ENCODE measurements at places on chromosomes 3 and 15.
A peak's percentile ranks its signal among the peaks of the same experiment; 100 is the strongest.

DNA sequence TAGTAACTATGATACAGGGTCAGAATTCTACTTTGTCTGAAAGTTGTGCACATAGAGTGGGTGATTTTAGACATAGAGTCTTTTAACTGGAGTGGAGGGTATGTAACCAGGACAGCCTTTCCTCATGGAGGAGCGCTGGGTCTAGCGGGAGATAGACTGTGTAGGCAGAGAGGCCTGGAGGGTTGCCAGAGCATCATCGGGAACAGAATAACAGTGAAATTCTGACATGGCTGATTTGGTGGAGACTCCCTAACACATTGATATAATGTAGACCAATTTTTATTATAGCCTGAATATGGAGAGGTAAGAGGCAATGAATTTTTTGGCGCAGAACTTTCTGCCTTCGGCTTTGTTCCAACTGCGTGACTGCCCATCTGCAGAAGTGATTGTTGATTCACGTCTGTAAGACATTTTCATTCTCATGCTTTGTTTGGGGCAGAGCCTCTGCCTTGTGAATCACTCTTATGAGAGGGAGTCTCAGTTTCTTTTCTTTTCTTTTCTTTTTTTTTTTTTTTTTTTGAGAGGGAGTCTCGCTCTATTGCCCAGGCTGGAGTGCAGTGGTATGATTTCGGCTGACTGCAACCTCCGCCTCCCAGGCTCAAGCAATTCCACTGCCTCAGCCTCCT lies 16.0 kb downstream of the LPP start:
- no peak for DNase-seq

GRCh38 chr3:32414522-32415202 lies 23.0 kb downstream of the CMTM7 start:
- DNase-seq: peak; percentile 94

GRCh38 chr3:193998123-193998448 lies 137.9 kb upstream of the HES1 start:
- DNase-seq: no peak

GRCh38 chr3:74611206-74611605 lies 3.3 kb downstream of the CNTN3 start:
- no peak for DNase-seq

DNA sequence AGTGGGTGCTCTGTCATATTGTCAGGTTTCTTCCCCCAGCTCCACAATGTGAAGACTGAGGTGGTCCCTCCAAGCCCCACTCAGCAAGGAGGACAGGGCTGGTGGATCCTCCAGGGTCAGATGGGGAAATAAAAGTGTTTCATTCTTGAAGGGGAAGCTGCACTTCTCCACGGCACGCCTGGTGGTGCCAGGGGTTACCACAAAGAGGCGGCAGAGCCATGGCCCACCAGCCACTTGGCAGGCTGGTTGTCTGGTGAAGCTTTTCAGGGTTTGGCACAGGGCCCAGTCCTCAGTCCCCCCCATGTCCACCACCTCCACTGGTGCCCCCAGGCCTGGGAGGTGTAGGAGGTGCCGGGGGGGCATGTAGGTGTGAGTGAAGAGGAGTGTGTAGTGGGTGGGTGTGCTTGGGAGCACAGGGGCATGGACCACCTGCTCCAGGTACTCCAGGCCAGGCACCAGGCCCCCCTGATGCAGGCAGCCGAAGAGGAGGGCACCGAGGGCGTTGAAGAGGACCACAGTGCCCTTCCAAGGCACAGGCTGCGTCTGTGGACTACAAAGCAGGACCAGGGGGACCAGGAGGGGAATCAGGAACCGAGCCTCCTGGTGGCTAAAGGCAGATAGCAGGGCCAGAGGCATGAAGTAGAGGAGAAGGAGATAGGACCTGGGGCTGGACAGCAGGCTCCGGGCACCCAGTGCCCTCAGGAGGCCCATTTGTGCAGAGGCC lies 5.0 kb upstream of the NCBP2 start:
- DNase-seq: no peak

- no peak for DNase-seq
Measured at GRCh38 chr3:39021029-39021428, 30.7 kb downstream of the SCN11A start.

Data from endothelial cell of umbilical vein (primary cell).